ENCODE measurements at places on chromosomes 6 and 20. TPM values are rescaled to one million over a fixed set of nuclear protein-coding genes. Genes with fewer than 3 reads are reported as not detected.

DNA sequence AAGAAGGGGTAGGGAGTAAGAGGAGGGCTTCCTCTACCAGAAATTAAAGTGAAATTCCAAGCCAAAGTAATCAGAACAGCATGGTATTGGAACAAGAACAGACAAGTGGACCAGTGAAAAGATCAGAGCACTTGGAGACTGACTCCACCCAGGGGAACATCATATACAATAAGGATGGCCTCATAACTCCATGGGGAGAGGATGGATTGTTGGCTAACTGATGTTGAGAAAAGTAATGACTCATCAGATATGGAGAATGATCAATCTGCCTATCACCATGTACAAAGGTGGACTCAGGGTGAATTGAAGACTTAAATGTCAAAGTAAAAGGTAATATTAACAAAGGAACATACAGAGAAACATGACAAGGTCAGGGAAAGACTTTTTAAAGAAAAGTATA is 12.8 kb downstream of the SLC22A3 start:
- DNase-seq, result no peak

- DNase-seq, result peak; percentile 12
Measured at GRCh38 chr6:53440336-53440945, 91.7 kb upstream of the ELOVL5 start.

- no peak for DNase-seq
Measured at GRCh38 chr20:44739942-44740341, 5.7 kb upstream of the KCNK15 start.

DNA sequence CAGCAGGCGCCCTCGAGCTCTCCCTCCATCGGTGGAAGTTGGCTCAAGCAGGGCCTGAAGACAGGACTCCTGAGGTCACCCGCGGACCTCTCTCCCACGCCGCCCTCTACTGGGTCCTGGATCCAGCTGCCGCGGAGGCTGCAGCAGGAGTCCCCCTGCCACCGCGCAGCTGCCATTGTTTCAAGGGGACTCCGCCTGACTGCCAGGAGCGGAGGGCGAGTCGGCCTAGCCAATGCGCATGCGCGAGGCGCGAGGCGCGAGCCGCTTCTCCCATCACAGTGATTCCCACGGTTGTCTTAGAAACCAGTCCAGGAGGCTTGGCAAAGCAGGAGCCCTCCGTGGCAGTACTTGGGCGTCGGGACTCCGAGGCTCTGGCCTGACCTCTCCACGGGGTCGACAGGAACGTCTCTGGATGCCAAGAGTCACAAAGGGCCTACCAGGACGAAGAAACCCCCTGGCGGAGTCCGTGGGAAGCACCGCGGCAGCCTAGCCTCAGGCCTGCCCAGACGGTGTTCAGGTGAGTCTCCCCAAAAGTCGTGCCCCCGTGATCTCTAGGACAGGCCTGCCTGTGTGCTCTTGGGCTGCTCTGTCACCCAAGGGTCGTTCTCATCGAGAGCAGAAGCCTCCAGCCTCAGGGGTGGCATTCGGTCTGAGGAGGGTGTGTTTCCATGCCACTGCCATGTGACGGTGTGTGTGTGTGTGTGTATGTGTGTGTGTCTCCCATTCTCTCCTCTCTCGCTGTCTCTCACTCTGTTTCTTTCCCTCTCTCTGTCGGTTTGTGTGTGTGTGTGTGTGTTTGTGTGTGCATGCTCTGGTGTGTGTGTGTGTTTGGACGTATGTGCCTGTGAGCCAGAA is 290.6 kb upstream of the ZNF337 start:
- no peak for DNase-seq

DNA sequence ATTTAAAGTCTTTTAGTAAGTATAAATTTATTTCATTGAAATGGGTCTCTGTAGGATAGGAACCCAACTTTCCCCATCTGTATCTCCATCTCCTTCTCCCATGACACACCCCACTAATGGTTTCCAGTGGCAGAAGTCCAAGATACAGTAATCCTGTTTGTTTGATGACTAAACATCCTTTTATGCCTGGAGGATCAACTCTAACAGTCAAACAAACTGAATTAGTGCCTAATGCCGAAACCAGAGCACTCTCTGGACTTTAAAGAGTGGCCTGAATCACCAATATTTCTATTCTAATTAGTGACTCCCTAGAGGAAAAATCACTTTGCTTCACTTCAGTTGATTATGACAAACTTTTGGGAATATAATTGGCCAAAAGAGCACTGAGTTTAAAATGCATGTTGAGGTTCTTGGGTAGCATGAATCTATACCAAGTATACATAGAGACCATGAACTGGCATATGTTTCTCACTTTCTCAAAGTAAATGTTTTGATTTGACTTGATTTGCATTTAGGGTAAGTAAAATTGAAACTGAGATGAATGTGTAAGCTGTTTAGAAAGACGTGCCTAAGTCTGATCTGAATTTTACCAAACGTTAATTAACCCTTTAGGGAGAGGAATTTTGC is 776.4 kb upstream of the NRSN1 start:
- peak; percentile 16 for DNase-seq

The SNRPB gene
- total RNA-seq, result 521 TPM

The MYCT1 gene
- total RNA-seq, result 0.11 TPM

The SLC12A5 gene
- 0.74 TPM for total RNA-seq

The NNAT gene
- not detected for total RNA-seq

GRCh38 chr6:143807103-143807772 is 35.9 kb upstream of the LTV1 start:
- DNase-seq, result no peak

The DNMT3B gene
- 2.3 TPM for total RNA-seq

DNA sequence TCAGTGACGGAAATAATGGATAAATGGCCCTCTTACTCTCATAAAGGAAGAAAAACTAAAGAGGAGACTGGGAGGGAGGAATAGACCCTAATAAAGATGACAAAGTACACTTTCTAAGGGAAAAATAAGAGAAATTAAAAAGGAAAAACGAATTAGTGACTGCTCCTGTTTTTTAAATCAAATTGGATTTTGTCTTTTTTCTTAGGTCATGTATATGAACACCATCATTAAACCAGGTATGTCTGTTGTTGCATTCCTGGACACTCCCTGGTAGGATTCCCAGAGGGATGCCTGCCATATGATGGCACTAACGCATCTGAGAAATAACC is 59.4 kb upstream of the BTN3A2 start:
- DNase-seq, result no peak

DNA sequence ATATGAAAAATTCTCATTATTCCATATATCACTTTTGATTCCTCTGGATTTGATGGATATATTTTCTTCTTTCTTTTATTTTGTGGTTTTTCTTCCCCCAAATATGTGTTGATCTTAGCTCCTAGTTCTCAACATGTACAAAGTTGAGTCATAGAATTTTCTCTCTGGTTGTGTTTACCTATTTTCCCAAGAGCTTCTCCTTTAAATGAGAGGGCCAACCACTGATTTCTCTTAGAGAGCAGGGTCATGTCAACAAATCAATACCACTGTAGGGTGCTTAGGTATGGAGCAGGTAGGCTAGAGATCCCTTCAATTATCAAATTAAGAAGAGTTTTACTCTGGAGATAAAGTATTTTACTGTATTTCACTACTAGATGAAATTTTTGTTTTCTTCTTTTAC is 145.7 kb downstream of the BMP5 start:
- DNase-seq, result no peak

GRCh38 chr6:20983961-20984360 is 449.7 kb downstream of the CDKAL1 start:
- DNase-seq, result no peak

- peak; percentile 42 for DNase-seq
Measured at GRCh38 chr20:39880890-39881289, 808.1 kb downstream of the MAFB start.

The PCNA gene
- 247 TPM for total RNA-seq

- peak; percentile 86 for DNase-seq
Measured at GRCh38 chr6:22906091-22906549, 336.8 kb downstream of the HDGFL1 start.

The RBBP8NL gene
- total RNA-seq, result not detected

- peak; percentile 66 for DNase-seq
Measured at GRCh38 chr6:29757701-29758293, 34.6 kb downstream of the HLA-F start.
